Cortex of kidney (tissue), 1 donor: ENCODE measurements at places on chromosomes 16 and 17.

DNA sequence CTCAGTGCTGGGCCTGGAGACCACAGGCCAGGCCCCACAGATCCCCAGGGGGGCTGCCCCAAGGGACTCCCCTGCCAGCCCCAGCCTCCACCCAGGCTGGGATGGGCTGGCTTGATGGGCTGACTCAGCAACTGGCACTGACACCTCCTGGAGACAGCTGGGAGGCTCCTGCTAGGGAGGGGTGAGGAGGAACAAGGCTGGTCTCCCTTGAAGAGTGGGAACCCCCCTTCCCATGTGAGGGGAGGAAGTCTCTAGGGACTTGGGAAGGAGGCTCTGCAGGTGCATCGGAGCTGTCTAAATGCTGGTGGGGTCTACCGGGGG lies 10.4 kb downstream of the NHERF1 start:
- DNase-seq: no peak

DNA sequence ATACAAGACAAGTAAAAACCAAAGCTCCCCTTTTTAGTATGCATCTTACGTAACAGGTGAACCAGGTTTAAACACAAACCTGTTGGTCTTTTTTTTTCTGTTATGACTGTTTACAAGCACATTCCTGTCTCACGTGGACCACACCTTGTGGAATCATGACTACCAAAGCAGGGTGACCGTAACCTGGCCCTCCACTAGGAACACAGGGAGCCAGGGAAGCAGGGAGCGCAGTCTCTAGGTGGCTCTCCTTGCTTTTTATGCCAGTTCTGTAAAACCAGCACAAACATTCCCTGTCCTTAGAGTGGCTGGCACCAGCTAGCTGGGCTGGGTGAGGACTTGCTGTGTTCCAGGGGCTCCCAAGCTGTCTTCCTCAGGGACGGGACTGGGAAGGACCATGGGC lies 44.1 kb downstream of the DDX19A start:
- no peak for DNase-seq

- no peak for DNase-seq
These were observed 206.4 kb downstream of the CEP112 start for GRCh38 chr17:65985571-65985970.

GRCh38 chr17:1134634-1135324 lies 45.0 kb downstream of the ABR start:
- DNase-seq: no peak

DNA sequence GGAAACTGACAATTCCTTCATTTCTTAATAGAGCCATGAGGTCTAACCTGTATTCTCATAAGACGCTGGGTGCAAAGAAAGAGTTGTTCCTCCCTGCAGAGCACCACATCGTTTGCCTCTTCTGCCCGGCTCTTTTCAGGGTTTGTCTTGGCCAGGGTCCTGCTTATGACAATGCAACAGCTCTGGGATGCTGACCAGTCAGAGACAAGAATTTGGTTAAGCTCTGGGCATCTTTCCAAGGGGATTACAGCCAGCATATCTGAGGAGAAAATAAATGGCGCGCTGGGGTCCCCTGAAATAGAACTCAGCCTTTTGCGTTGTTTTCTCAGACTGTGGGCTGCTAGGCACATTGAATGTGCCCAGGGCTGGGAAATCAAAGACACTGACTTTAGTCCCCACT lies 128.6 kb downstream of the SHISA6 start:
- no peak for DNase-seq

DNA sequence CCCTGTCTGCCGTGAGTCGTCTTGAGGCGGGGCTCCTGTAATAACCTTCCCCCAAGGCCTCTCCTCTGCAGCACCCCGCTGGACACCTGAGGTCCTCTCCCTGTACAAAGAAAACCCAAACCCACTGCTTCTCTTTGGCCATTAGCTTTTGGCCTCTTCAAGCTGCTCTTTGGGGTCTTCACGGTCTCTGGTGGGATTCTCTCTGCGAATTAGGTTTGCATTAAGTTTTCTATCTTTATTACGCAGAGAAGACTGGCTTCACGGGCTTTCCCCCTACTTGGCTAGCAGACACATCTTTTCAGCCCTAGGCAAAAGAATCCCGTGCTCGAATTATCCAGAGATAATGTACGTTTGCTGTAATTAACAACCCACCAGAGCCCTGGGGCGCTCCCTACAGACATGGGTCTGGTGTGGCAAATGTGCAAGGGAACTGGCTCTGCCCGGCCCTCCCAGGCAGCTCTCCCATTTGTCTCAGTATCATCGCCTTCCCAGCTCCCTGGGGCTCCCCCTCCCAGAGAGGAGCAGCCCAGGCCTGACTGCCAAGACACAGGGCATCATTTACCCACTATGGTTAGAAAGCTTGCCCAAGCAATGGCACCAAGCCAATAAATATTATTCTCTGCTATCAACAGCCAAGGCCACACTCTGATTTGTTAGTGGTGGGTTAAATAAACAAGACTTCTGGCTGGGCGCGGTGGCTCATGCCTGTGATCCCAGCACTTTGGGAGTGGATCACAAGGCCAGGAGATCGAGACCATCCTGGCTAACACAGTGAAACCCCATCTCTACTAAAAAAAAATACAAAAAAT lies 24.7 kb upstream of the KLHDC4 start:
- no peak for DNase-seq

DNA sequence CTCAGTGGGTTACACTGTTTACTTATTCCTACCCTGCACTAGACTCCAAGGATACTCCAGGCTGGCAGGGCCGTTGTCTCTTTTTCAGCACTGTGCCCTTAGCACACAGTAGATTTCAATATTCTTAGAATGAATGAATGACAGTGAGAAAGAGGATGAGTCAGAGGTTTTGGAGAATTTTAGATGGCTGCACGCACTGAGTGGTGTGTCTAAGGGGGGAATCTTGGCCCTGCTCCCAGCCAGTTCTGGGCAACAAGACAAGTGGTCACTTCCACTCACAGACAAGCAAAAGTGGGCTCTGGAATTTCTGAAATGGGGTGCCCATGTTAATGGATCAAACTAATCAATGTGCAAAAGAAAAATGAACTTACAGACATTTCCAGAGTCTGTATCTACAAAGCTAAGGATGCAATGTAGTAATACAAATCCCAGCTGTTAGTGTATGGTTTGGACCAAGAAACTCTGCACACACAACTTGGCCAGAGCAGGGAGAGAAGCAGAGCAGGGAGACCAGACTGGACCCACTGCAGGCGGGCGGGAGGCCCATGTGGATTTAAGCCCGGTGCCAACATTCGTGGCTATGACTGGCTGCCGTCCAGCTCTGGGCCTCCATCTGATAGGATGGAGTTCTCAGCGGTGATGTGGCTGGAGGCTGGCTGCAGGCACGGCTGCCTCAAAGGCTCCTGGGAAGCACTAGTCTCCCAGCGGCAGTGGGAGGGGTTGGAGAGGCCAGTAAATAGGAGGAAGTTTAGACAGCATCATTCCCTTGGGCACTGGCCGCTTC lies 95.6 kb upstream of the CDYL2 start:
- DNase-seq: no peak

GRCh38 chr17:34726536-34727384 lies 147.4 kb downstream of the TMEM132E start:
- no peak for DNase-seq

- DNase-seq: no peak
These were observed 66.7 kb downstream of the FTO start for GRCh38 chr16:53770641-53771040.

DNA sequence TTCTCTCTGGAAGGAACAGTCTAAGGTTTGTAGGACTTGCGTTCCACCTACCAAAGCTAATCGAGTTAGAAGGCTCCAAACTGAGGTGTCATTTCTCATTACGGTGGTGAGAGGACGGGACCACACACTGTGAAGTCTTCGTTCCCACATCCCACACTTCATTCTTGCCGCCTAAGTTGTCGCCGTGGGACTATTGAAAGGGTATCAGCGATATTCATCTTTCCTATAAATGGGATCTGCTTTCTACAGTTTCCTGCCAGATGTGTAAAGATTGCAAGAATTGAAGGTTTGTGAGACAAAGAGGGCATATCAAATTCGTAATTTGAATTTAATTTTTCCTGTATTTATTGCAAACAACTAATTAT lies 608 bp upstream of the TRIM37 start:
- no peak for DNase-seq

GRCh38 chr17:74512624-74513091 lies 18.6 kb downstream of the CD300LB start:
- no peak for DNase-seq

GRCh38 chr17:77882040-77882439 lies 76.5 kb upstream of the TNRC6C start:
- DNase-seq: no peak

DNA sequence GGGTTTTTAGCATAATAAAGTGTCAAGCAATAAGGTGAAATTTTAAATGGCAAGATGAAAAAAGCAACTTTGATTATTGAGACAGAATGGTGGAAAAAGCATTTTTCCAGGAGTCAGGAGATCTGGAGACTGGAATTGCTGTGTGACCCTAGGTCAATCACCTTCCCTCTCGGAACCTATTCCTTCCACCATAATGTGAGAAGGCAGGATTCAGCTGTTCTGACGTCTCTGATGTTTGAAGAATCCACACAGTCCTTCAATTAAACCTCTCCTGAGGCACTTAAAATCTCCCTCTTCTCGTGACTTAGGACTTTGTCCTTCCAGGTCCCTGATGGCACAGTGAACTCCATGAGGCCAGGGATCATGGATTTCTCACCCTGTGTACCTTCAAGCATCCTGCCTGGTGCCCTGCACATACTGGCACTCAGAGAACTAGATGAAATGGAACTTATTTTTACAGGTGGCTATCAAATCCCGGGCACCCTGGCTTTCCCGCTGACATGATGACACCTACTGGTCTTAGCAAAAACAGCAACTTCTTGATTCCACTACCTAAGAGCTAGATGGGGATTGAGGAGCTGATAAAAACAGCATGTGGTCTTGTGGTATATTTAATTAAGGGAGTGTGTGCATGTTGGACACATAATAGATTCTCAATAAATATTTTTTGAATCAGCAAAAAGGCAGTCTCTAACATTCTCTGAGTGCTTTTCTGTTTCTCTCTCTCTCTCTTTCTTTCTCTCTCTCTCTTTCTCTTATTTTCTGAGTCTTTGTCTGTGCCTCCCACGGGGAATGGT lies 2.3 kb upstream of the CCDC182 start:
- no peak for DNase-seq

DNA sequence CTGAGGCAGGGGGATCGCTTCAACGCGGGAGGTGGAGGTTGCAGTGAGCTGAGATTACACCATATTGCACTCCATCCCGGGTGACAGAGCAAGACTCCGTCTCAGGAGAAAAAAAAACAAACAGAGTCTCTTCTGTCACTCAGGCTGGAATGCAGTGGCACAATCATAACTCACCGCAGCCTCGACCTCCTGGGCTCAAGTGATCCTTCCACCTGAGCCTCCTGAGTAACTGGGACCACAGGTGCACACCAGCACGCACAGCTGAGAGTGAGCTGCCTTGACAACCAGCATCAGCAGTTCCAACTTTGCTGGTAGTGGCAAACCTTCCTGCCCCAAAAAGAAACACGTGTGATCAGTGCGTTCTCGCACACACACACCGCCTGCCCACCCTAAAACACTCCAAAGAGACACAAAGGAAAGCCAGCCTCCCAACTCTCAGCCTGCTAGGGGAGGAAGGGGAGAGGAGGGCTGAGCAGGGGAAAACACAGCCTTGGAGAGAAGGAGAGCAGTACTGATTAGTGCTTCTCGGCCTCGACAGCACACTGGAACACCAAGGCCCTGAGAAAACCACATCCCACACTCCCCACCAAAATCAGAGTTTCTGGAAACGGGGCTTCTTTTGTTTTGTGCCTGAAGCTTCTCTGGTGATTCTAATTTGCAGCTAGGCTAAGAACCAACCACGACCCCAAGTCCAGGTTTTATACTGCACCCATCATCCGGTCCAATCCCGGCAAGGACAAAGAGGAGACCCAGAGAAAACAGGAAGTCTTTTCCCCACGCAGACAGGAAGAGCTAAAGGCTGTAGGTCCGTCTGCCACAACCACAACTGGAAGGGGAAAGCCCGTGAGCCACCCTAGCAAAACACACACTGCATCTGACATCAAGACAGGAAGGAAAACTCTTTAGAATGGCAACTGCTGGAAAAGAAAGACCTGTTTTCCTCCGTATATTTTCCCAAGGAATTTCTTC lies 28.8 kb downstream of the ZCCHC14 start:
- no peak for DNase-seq

GRCh38 chr16:13270602-13271001 lies 369.2 kb downstream of the SHISA9 start:
- DNase-seq: no peak

DNA sequence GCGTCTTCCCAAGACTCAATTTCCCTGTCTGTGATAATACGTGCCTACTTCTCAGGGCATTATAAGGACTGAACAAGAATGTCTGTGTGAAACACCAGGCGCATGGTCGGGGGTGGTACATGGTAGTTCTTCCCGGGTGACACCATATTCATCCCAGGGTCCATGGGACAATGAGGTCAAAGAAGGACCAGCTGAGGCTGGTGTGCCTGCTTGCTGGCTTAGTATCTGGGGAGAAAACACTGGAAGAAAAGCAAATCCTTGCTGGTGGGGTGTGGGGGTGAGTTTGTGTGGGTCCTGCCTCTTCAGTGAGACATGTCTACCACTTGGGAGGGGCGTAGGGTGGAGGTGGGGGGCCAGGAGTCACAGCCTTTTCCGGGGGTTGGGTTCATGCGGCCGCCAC lies 174.2 kb downstream of the RAB11FIP4 start:
- DNase-seq: no peak

DNA sequence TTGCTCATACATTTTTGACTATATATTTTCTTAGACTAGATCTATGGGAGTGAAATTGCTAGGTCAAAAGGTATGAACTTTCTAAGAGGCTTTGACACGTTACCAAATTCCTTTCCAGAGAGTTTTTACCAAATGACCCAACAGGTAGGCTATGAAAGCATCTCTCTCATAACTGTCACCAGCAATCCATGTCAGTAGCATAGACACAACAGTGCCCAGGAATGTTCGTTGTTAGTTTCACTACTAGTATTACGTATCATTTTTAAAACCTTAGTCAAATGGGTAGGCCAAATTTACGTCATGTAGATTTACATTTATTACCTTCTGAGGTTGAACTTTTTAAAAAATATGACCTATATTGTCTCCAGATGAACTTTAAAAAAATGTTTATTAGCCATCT lies 66.8 kb downstream of the MARCHF10 start:
- no peak for DNase-seq

DNA sequence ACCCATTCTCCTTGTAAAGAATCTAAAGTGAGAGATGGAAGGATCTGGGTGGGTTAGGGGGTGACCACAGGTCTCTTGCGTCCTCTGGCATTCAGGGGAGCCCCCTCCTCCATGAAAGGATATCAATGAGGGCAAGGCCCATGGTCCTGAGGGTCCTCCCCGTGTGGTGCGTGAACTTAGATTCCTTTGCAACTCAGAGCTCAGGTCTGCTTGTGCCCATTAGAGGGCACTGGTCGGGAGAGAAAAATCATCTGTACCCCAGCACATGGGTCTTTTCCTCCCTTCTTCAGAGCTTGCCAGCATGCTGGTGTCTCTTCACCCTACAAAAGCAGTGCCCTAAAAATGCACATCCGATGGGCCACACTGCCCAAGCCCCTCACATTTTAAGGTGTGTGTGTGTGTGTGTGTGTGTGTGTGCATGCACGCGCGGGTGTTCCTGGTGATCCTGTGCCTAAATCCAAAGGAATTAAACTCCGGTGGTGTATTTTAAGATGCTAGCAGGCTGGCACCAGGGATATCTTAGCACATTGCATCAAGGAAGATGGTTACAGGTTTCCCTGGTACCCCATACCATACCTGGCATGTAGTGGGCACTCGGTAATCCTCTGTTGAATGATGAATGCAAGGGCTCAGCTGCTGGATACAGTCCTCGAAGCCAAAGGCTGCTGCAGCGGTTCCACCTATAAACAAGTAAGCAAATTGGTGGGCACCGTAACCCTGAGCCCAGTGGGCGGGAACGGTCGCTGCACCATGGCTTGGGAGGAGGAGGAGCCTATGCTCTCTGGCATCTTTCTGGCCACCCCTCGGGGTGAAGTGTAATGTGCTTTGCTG lies 4.7 kb downstream of the C1QTNF1 start:
- DNase-seq: no peak
